Hypothalamus (tissue), 51 donors: ENCODE measurements at places on chromosomes 2 and 18.

- DNase-seq, result no peak
These were observed 170.0 kb downstream of the HRH4 start for GRCh38 chr18:24630346-24630880.

DNA sequence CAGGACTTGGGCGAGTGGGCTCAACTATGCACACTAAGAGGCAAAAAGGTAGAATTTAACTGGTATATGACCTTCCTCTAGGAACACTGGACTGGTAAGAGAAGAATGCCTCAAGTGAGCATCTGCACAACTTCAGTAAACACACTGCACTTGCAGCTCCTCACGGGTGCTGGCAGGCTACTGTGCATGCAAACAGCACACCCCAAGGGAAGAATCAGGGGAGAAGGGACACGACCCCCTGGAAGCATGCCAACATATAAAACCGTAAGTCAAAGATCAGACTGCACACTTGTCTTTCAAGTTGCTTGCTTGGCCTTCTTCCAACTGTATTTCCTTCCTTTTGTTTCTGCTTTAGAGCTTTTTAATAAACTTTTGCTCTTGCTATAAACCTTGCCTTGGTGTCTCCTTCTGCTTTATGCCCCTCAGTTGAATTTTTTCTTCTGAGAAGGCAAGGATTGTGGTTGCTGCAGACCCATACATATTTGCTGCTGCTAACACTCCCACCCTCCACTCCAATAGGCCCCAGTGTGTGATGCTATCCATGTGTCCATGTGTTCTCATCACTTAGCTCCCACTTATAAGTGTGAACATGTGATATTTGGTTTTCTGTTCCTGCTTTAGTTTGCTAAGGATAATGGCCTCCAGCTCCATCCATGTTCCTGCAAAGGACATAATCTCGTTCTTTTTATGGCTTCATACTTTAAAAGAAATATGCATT is 263.7 kb upstream of the SPOPL start:
- no peak for DNase-seq

DNA sequence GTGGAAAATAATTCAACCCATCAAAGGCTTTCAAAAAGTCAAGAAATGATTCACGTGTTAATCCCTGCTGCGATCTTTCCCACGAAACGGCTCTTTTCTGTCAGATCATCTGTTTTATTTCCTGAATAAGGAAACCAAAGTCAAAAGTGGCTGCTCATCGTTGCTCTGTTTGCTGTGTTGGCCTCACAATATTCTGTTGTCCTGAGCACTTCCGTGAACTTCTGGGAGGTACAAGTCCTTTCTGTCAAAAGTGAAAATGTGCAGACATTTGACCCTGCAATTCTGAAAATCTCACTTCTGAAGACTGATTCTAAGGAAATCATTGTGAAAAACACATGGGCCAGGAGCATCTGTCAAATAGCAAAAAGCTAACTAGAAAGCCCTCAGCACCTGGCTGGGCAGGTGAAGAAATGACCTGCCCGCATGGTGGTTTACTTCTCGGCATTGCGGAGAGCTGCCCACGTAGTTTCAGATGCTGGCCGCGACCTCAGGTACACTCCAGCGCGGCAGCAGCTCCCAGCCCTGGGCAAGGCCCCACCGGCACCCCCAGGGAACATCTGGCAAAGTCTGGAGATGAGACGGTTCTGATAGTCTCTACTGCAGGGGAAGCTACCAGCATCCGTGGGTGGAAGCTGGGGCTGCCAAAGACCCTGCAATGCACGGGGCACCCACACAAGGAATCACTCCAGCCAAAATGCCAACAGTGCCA is 31.9 kb upstream of the GPC1 start:
- no peak for DNase-seq

DNA sequence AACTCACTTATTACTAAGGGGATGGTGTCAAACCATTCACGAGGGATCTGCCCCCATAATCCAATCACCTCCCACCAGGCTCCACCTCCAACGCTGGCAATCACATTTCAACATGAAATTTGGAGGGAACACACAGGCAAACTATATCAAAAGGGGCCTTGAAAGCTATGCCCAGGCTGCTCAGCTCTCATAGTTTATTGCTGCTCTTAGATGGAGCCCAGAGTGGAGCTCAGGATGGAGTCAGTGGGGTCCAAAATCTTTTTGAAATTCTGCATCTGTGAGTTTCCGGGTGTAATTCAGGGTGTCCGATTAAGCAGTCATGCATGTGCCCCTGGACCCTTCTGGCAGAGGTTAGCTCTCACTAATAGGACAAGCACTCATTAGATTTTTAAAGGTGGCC is 24.3 kb downstream of the RHOB start:
- no peak for DNase-seq
